Stimulated activated CD4-positive, alpha-beta T cell treated with anti-CD3 and anti-CD28 coated beads, Interleukin-12 subunit alpha, Interleukin-12 subunit beta, amount 100 ng/mL, for 4 hours (primary cell): ENCODE measurements at places on chromosomes 7 and 10.

GRCh38 chr10:62648921-62649320 lies 155.6 kb upstream of the ADO start:
- no peak for DNase-seq

DNA sequence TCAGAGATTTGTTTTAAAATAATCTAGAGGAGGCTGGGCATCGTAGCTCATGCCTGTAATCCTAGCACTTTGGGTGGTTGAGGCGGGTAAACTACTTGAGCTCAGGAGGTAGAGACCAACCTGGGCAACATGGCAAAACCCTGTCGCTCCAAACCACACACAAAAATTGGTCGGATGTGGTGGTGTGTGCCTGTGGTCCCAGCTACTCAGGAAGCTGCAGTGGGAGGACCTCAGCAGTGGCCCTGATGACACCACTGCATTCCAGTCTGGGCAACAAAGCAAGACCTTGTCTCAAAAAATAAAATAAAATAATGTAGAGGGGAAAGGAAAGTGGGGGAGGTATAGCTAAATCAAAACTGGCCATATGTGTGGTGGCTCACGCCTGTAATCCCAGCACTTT lies 13.9 kb upstream of the PPP3CB start:
- DNase-seq: no peak

DNA sequence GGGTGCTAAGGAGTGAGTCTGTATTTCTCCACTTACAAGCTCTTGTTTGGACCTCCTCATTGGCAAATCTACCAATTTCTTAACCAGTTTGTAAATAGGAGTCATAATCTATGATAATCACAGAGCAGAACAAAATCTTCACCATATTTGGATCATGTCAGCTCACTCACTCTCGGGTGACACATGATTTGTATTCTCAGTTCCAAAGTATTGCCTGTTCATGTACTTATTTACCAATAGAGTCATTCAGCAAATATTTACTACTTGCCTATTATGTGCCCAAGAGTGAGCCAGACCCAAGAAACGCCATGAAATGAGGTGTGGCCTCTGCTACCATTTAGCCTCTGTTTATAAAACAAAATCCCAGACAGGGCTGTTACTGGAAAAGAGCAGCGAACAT lies 114.8 kb downstream of the TSPAN12 start:
- DNase-seq: no peak

DNA sequence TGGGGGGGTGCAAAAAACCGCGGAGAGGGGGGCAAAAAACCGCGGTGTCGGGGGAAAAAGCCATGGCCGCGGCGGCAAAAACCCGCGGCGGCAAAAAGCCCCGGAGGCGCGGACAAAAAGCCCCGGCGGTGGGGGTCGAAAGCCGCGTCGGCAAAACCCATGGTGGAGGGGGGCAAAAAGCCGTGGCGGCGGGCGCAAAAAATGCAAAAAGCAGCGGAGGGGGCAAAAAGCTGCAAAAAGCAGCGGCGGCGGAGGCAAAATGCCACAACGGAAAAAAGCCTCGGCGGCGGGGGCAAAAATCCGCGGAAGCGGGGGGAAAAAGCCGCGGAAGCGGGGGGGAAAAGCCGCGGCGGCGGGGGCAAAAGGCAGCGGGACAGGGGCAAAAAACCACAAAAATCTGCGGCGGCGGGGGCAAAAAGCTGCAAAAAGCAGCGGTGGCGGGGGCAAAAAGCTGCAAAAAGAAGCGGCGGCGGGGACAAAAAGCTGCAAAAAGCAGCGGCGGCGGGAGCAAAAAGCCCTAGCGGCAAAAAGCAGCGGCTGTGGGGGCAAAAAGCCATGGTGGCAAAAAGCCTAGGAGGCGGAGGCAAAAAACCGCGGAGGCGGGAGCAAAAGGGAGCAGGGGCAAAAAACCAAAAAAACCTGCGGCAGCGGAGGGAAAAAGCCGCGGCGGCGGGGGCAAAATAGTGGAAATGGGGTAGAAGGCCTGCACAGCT lies 418.9 kb downstream of the ZNF716 start:
- no peak for DNase-seq

- DNase-seq: no peak
Measured at GRCh38 chr7:115410972-115411686, 489.2 kb downstream of the MDFIC start.

DNA sequence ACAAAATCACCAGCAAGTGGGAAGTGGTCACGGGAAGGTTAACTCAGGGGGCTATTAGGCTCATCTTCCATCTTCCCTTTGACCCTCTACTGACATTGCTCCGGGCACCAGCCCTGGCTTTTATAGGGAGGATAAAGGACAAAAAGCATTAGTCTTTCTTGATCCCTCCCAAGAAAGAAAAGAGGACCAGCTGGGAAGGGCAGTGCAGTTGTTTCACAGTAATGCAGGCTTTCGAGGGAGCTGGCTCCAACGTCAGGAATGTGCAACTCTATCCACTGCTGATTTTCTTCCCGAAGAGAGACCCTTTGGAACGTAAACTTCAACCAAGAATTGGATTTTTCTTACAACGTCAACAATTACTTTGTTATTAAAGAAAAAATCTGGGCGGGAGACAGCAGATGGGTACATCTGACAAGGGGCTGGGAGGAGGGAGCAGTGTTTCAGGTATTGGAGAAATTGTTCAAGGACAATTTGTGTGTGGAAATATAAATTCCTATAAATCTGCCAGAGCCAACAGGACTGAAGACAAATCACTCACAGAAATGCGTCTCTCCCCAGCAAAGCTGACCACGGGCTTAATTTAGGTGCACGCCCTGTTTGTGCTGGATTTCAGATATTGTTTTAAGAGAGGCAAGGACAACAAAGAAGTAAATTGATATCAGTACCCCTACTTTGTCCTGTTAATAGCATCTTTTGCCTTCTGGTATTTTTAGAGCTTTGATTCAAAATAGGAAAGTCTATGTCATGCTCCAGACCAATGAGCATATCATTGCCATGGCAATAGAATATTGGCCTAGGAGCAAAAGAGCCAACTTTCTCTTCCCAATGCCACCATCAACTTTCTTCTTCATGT lies 23.4 kb upstream of the ARID5B start:
- no peak for DNase-seq

- no peak for DNase-seq
Measured at GRCh38 chr10:122327237-122328206, 47.0 kb upstream of the PLEKHA1 start.

- no peak for DNase-seq
Measured at GRCh38 chr10:31725436-31725835, 203.2 kb downstream of the ARHGAP12 start.

- no peak for DNase-seq
Measured at GRCh38 chr10:132098539-132099388, 33.0 kb downstream of the JAKMIP3 start.

DNA sequence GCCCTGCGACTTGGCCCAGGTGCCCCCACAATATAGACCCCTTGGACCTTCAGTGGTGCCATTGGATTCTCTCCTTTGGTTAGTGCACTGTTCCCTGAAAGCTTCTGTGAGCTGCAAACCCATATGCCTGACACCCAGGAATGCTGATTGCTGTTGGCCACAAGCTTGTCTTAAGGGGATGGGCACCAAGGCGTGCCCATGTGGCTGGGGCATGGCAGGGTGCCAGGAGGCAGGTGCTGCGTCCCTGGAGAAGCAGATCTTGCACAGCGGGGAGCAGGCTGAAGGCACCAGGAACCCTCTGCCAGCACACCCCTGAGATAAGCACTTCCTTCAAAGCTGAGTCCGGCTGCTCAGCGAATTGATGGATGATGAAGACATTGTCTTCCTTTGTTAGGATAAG lies 411.8 kb downstream of the SDK1 start:
- DNase-seq: no peak
